Stimulated activated CD4-positive, alpha-beta T cell treated with anti-CD3 and anti-CD28 coated beads, TNF-alpha, amount 100 ng/mL, for 1 hour (primary cell): ENCODE measurements at places on chromosomes 7 and 10.

GRCh38 chr7:122306320-122307227 lies 2.0 kb upstream of the FEZF1 start:
- DNase-seq = no peak

DNA sequence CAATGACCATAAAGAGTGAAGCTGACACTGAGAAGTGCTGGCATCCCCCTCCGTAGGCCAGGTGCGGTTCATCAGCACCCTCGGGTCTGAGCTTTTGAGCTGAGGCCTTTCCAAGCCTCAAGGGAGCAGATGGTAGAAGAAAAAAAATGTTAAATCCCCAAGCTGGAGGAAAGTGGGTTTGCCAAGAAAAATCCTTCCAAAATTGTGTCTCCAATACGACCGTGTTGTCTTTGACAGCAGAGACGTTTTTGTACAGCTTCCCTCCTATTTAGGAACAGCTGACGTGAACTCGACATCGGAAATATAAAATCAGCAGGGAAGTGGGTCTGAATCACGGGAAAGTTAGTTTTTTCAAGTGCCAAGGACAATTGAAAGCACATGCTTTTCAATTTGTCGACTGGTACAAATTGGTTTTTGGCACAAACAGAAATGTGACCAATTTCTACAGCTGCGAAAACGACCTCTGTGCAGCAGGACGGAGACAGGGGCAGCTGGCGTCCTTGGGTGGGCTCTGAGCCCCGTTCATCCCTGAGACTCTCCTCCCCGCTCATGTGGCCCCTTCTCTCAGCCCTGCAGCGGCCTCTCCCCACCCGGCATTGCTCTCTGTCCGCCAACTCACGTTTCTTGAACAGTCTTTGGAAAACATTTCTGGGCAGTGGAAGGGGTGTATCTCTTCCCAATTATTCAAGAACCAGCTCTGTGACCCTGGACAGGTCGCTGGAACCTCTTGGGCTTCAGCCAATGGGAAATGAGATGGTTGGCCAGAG lies 89.9 kb downstream of the PAXIP1 start:
- DNase-seq = no peak

GRCh38 chr7:15007507-15007906 lies 105.0 kb upstream of the DGKB start:
- no peak for DNase-seq

DNA sequence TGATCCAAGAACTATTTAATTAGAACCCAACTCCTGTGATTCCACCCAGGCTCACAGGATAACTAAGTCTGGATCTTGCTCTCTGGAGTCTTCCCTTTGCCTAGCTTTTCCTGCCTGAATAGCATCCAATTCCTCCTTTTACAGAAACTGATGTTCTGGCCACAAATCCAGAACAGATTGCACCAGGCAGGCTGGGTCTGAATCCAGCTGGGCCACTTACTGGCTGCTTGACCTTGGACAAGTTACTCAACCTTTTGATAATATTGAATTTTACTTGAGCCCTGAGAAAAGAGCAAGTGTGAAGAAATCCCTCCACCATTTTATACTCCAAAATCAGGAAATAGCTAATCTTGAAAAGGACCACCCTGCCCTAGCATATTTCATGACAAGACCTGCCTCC lies 55.5 kb upstream of the SLC35G1 start:
- DNase-seq = no peak

GRCh38 chr10:88152728-88153133 lies 289.3 kb downstream of the PTEN start:
- DNase-seq = peak; percentile 7

GRCh38 chr7:135736586-135737305 lies 8.8 kb upstream of the SLC13A4 start:
- DNase-seq = no peak

DNA sequence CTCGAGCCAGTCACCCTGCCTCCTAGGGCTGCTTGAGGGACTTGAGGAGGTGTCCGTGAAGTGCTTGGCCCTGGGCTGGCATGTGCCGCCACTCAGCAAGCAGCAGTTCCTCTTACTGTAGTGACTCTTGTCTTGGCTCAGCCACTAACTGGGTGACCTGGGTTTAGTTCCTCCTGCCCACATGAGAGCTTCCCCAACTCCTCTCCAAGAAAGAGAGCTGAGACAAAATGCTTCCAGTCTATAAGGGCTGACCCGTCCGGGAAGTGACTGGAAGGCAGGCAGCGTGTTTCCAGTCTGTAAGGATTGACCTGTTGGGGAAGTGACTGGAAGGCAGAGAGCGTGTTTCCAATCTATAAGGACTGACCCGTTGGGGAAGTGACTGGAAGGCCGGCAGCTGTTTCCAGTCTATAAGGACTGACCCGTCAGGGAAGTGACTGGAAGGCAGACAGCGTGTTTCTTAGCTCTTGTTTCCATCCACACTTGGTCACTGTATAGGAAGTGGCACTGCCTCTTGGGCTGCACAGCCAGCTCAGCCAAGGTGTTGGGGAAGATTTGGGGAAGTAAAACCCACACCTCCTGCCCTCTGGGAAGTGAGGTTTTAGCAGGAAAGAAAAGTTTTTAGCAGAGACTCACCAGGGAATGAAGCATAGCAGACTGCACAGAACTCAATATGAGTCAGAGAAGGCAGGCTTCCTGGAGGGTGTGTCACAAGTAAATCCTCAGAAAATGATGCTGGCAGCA lies 53.3 kb upstream of the PPIF start:
- no peak for DNase-seq

- no peak for DNase-seq
These were observed 80.0 kb upstream of the PRKAR2B start for GRCh38 chr7:106964466-106964865.
